ENCODE measurements at places on chromosomes 5 and 9. TPM values are rescaled to one million over a fixed set of nuclear protein-coding genes. Genes with fewer than 3 reads are reported as not detected.

CCL27 gene
- total RNA-seq, result 0.67 TPM

SLC4A9 gene
- not detected for total RNA-seq

SMIM27 gene
- total RNA-seq, result 6.4 TPM

SLC6A19 gene
- not detected for total RNA-seq

PCDHA1 gene
- 0.19 TPM for total RNA-seq

FAM169A gene
- 23.8 TPM for total RNA-seq

ROR2 gene
- total RNA-seq, result 20.1 TPM

GRCh38 chr5:73486119-73486899 is 11.9 kb upstream of the BTF3 start:
- DNase-seq, result no peak

DNA sequence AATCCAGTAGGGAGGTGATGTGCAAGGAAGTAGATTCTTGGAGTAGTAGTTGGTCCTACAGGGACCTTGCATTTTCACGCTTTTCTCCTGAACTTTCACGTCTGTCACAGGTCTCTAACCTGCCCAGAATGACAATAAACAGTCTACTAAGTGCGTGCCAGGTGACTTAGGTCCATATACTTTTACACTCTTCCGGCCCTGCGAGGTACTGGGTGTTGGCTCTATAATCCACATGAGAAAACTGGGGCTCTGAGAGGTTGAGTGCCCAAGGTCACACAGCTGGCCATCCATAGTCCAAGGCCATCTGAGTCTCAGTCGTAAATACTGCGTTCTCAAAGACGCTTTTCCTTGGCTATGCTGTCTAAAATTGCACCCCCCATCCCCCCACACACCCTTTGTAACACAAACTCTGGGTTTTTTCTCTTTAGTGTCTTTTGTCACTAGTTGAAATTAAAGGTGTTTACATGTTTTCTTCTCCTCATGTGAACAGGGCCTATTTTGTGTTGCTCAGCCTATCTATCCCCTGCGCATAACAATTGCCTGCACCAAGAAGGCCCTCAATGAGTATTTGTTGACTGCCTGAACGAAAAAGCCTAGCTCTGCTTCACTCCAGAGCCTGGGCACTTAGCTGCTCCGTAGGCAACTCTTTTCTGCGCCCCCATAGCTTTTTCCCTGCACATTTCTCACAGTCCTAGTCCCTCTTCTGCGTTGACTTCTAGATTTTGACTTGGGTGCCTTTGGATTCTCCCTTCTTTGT is 943 bp downstream of the SFXN1 start:
- no peak for DNase-seq

DNA sequence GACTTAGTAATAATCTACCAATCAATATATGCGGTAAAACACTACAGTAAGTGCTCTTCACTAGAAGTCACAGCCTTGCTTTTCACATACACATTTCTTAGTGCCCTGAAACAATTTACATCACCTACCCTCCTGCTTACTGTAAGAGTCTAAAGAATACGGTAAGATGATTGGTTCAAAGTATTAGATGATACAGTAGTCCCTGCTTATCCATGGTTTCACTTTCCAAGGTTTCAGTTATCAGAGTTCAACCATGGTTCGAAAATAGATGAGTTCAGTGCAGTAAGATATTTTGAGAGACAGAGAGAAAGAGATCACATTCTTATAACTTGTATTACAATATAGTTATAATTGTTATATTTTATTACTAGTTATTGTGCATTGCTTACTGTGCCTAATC is 83.0 kb downstream of the CPLANE1 start:
- no peak for DNase-seq

DNA sequence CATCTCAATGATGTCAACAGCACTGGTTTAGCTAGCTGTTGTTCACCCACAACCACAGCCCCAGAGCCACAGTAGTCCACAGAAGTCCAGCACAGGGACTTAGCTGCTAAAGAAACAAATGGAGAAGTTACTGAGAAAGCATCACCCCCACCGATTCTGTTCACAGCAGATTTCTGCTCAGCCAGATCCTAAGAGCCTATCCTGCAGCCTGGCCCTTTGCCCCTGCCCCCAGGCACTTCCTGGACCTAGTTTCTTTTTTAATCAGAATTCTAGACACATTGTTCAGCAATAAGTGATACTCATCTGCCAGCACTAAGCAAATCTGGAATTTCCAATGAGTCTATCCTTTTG is 7.4 kb downstream of the B4GALT1 start:
- DNase-seq, result no peak

DNA sequence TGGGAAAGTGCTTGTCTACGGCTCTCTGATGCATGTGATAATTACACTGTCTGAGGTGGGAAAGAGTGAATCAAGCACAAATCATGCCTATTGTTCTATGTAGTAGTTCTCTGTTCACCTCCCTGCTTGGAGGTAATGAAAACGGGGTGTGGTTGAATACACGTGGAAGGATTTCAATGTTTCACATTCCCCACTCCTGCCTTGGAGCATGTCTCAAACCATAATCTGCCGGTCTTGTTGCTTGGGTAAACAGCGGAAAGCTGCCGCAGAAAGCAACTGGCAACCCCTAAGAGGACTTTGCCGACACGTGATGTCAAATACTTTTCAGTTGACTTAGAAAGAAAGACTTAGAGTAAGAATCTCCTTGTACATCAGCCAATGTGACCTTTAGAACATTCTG is 63.5 kb upstream of the MOCS2 start:
- no peak for DNase-seq

DNA sequence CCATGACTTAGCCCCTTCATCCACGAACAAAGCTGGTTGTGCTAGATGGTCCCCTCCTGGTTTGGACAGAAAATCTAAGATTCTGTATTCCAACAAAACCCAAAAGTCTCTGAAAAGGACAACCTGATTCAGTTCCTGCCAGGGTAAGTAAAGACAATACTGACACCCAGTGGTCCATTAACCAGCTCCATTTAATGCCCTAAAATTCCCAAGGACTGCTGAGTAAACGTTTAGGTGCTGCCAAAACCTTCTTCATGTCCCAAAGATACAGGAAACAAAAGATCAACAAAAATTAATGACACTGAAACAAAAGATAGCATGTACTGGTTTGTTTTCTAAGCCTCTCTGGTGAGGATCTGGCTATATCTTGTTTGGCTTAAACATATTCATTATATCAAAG is 25.3 kb upstream of the PPP1R2B start:
- DNase-seq, result peak; percentile 65

- DNase-seq, result peak; percentile 69
Measured at GRCh38 chr9:122126331-122127261, 33.0 kb downstream of the NDUFA8 start.

- DNase-seq, result no peak
Measured at GRCh38 chr9:98368366-98369065, 113.1 kb upstream of the TBC1D2 start.

DNA sequence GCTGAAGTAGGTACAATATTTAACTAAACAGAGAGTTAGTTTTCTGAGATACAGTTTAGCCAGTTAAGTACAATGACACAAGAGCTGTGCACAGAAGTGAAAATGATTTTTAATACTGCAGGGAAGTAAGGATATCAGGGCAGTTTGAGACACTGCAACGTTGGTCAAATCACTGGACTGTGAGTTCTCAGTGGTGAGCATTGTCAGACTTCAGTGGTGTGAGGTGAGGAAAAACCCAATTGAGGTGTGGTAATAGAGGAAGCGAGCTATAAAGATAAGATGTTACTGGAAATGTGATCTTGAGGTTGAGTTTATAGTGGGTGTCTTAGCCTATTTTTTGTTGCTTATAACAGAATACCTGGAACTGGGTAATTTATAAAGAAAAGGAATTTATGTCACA is 12.8 kb upstream of the FBXL7 start:
- DNase-seq, result no peak

DNA sequence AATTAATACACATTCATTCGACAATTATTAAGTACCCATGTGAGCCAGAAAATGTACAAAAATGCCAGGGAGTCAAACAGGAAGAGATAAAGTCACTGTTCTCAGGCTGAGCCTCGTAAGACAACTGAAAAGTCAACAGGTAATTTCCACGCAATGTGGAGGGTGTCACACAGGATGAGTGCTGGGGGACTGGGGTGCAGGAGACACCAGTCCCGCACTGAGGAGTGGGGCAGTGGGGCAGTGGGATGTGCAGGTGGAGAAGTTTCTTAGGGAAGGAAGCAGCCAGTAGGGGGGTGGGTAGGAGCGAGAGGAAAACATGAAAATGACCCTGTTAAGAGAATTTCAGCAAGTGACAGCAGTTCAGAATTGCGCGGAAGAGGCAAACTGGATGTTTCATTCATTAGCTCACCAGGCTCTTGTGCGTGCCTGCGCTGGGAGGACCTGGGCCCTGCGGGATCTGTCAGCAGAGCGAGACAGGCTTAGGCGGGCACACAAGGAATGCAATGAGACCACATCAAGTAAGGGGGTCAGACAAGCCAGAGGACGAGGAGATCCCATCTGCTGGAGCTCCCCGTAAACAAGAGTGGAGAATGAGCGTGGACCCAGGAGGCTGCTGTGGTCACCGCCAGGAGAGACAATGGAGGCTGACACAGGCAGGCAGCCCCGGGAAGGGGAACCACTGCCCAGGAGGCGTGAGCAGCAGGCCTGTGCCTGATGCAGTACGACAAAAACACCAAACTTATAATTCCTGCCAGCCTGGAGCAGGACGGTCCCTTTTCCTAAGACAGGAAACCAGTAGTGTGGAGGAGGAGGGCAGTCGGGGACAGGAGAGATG is 21.0 kb downstream of the CAMSAP1 start:
- DNase-seq, result no peak

DNA sequence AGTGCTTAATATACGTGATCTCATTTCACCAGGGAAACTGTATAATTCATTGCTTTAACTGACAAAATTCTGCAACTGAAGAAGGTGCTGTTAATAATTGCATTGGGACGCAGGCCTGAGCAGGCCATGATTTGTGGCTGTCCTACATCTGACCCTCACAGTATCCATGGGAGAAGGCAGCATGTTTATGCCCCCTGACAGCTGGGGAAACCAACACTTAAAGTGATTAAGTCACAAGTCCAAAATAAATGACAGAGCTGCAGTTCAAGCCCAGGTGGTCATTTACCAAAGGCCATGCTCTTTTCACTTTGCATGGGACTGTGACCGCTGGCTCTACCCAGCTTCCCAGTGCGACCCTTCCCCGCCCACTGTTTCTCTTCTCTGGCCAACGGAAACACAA is 30.5 kb upstream of the KCNMB1 start:
- DNase-seq, result no peak

GRCh38 chr5:5011151-5011550 is 129.0 kb upstream of the ADAMTS16 start:
- DNase-seq, result no peak

DNA sequence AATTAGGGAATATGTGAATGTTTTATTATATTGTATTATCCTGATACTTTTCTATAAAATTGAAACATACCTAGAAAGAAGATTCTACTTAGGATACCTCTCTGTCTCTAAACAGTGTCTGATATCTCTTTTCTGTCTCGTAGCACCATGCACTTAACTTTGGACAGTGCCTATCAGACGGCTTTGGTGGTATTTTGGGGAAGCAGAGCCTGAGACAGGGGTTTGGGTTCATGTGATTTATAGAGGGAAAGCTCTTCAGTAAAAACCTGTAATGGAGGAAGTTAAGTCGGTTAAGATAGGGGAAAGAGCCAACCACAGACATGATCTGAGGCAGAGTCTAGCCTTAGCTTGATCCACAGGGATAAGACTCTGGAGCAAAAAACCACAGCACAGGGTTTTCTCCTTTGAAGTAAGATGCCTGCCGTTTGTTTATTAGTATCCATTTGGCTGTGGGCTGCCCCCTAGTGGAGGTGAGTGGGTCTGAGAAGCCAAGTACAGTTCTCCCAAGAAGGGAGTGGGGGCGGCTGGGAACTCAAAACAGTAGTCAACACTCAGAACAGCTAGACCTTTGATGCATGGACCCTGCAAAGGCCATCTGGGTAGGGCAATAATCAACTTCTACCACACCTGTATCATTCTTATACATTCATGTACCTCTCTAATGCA is 141.2 kb upstream of the ASTN2 start:
- DNase-seq, result peak; percentile 70

- DNase-seq, result peak; percentile 11
Measured at GRCh38 chr5:69048230-69048629, 45.6 kb upstream of the SLC30A5 start.

DNA sequence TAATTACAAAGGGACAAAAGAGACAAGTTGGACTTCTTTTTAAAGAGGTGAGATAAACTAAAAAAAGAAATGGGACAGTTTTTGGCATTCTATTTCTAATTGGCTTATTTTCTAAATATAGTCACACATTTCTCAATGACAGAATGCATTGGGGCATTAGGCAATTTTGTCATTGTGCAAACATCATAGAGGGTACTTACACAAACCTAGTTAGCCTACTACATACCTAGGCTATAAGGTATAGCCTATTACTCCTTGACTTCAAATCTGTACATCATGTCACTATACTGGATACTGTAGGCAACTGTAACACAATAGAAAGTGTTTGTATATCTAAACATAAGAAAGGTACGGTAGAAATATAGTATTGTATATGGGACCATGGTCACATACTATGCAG is 56.1 kb downstream of the LSM11 start:
- DNase-seq, result no peak

DNA sequence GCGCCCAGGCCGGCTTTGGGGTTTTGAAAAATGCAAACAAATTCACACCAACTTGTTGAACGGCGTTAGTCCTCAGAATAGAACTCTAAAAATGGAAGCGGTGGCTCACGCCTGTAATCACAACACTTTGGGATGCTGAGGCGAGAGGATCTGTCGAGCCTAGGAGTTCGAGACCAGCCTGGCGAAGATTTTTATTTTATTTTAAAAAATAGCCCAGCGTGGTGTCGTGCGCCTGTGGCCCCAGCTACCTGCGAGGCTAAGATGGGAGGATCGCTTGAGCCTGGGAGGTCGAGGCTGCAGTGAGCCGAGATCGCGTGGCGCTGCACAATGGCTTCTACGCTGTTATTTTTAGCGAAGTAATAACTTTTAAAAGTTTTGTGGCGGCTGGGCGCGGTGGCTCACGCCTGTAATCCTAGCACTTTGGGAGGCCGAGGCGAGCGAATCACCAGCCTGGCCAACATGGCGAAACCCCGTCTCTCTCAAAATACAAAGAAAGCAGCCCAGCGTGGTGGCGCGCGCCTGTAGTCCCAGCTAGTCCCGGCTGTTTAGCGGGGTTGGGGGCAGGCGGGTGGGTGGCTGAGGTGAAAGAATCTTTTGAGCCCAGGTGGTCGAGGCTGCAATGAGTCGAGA is 694 bp upstream of the PLIN2 start:
- peak; percentile 77 for DNase-seq

- no peak for DNase-seq
Measured at GRCh38 chr5:27734838-27735237, 696.5 kb upstream of the CDH9 start.

DNA sequence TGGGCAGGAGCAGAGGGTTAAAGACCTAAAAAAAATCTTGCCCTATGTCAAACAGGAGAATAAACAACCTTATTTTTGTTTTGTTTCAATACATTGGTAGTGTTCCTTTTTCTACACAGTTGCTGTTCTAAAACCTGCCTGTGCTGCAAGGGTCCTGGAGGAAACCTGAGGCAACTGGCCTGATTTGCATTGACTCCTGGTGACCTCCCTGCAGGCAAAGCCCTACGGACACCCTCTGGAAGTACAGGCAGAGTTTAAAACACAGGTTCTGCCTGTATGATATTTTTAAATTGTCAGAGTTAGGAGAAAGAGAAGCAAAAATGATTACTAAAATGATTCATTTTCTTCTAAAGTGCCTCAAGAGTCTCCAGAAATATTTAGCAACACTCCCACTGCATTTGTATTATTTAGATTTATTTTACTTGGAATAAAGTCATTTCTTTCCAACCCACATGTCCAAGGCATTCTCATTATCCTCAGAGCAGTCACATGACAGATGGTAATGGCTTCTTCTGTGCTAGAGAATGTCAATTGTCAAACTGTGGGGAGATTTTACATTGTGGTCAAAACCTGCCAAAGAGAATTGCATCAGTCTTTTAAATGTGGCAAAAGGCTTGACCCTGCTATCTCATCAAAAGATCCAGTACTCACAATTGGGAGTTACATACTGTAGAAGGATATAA is 559.6 kb downstream of the CETN3 start:
- peak; percentile 29 for DNase-seq
